Activated naive CD4-positive, alpha-beta T cell (primary cell): ENCODE measurements at places on chromosomes 1 and 21.

- DNase-seq, result no peak
Observed at GRCh38 chr1:151619489-151620093, 7.7 kb downstream of the SNX27 start.

DNA sequence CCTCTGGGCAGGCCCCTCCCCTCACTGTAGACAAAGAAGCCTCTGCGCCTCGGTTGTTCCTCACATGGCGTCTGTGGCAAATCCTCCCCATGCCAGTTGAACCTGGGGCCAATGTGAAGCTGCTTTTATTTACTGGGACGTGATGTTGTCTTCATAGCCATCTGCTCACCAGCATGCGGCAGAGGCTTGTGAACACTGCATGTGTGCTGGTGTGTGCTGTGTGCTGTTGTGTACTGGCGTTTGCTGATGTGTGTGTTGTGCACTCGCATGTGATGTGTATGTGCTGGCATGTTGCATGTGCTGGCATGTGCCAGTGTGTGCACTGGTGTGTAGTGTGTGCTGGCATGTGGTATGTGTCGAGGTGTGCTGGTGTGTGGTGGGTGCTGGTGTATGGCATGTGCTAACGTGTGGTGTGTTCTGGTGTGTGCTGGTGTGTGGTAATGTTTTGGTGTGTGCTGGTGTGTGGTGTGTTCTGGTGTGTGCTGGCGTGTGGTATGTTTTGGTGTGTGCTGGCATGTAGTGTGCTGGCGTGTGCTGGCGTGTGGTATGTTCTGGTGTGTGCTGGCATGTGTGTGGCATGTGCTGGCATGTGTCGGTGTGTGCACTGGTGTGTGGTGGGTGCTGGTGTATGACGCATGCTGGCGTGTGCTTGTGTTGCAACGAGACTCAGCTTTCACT lies 37.2 kb upstream of the TRAPPC10 start:
- no peak for DNase-seq

GRCh38 chr1:147225193-147225730 lies at the start of gene FMO5:
TSS of gene FMO5 (minus strand) at chr1:147225339. CDS start at chr1:147225029, 310 bp downstream.
- DNase-seq, result no peak

DNA sequence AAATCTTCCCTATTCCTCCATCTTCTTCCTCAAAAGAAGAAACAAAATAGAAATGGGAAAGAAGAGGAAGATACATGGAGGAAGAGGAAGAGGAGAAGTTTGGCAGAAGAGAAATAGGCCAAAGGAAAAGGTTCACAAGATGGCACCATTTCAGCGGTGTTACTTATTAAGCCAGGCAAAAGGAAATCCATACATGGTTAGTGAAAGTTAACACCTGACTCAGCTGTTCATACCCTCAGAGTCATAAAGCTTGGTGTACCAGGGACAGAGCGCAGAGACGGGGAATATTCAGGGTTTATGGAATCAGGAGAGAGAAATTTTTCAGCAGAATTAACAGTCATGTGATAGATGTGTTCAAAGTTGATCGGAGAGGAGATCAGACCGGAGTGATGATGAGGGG lies 70.6 kb downstream of the COQ8A start:
- no peak for DNase-seq

- no peak for DNase-seq
Observed at GRCh38 chr1:160645386-160646130, 1.3 kb downstream of the SLAMF1 start.
